GM13977 (cell line): ENCODE measurements at places on chromosomes 13 and 19.

- no peak for DNase-seq
Measured at GRCh38 chr13:40271931-40272775, 394.3 kb downstream of the FOXO1 start.

- DNase-seq = no peak
Measured at GRCh38 chr13:103130681-103131210, 64.5 kb upstream of the SLC10A2 start.

DNA sequence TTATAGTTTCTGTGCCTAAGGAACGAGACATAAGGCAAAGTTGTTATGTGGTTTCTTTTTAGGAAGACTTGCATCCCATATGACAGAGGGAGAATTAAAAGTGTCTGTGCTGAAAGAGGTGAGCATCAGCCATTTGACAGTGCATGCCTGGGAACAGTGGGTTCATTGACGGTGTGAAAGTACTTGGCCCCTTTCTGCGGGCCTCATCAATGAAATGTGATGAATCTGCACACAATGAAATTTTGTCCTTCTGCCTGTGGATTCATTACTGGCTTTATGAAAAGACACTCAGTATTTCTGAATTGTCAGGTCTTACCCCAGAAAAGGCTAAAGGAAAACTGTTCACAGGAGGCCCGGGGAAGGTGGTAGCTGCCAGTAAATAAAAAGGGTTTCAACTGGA is 295.8 kb downstream of the FOXO1 start:
- no peak for DNase-seq

DNA sequence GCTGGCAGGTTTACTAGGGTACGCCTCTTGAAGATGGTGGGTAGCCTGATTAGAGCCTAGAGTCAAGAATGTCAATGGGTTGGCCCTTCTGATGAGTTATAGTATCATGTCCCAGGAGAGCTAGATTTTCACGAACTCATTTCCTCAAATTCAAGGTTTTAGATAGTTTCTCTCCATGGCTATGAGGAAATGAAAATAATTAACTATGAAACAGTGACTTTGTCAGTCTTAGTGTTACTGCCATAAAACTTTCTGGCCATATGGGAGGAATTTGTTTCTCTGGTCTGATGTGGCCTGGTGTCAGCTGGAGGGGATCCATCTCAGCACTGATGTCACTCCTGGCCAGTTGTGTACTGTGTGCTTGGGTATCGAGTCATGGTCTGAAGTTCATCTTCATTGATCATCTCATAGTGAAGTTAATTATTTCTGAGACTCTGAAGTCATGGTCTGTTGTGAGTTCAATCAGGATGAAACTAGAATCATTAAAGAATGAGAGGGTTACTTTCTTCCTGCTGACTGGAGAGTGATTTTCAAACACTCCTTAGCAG is 49.4 kb upstream of the TNFSF11 start:
- no peak for DNase-seq

DNA sequence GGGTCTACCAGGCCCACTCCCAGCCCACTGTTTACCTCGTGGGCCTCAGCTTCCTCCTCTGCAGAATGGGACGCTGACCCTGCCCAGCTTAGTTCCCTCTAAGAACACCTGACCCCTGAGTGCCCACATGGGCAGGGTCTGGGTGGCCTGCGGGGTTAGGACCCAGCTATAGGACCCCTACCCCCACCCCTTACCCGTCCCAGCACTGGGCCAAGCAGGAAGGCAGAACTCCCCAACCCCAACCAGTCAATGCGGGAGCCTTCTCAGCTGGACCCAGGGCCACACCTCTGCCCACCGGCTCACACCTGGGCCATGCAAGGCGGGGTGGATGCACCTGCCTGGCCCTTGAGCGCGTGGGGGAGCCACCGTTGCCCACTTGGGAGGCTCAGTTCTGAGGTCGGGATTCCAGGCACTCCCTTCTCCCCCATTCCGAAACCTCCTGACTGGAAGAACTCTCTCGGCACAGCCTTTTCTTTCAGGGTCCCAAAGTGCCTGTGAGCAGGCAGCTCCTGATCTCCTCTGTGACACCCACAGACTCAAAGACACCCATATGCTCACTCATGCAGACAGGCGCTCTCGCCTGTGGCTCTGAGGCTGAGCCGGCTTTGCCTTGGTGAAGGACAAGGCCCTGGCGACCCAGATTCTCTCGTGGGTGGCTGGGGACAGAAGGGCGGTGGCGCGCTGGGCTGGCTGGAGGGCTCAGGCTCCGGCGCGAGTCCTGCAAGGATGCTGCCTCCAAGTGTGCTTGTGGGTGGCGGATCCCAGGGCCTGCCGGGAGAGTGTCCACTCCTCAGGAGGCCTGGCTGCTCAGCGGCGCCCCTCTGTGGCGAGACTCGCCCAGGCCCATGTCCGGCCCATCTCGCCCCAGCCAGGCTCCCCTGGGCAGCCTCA is 27.9 kb upstream of the PARP4 start:
- no peak for DNase-seq

GRCh38 chr19:46644720-46645119 is 8.7 kb upstream of the GNG8 start:
- DNase-seq = no peak

DNA sequence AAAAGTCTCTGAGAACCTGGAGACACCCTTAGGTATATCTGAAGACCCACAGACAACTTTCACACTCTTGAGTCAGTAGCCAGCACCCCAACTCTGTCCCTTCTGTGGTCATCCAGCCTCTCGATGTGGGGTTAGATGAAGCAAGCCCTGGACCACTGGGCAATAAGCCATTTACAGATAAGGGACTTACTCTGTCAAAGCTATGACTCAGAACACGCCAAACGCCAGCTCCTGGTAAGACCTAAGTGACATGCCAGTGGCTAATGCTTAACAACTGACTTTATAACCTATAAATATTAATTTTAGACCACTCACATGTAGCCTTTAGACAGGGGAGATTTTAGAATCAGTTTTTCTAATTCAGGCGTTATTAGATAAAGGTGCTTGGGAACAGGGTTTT is 85.7 kb downstream of the SHISA2 start:
- DNase-seq = no peak

GRCh38 chr19:54023191-54023590 is 31.8 kb downstream of the CACNG6 start:
- DNase-seq = no peak

- no peak for DNase-seq
Measured at GRCh38 chr13:89982407-89983095, 1364.9 kb upstream of the MIR17HG start.

DNA sequence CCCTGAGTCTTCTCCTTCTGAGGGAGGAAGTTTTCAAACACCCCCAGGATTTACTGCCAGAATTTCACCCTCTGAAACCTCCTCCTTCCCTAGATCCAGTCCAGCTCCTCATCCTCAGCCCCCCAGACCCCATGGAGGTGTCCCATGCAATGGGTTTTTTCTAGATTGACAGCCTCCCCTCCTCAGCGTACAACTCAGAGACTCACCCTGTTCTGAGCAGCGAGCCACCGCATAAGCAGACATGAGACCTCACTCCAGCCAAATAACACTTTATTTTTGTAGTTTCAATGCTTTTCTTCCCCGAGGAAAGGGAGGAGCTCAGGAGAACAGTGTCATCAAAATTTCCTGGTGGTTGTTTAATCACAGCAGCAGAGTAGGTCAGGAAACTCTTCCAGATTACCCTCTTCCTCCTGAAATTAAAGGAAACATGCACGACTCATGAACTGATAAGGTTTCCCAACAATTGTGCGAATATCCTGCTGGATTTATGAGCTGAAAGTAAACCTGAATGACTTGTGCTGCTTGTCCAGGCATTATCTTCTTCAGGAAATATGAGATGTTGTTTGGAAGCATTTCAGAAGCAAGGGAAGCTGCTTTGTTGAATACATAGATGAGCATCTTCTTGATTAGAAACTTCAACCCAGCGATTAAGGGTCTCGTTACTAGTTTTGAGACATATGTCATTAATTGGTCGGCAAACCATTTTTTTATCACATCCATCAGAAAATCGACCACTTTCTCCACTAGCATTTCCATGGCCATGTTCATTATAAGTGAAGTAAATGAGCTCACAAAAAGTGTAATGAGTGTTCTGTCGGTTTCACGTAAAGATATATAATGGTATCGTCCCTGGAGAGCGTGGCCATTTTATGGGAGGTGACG is 36.2 kb downstream of the ERICH4 start:
- no peak for DNase-seq

DNA sequence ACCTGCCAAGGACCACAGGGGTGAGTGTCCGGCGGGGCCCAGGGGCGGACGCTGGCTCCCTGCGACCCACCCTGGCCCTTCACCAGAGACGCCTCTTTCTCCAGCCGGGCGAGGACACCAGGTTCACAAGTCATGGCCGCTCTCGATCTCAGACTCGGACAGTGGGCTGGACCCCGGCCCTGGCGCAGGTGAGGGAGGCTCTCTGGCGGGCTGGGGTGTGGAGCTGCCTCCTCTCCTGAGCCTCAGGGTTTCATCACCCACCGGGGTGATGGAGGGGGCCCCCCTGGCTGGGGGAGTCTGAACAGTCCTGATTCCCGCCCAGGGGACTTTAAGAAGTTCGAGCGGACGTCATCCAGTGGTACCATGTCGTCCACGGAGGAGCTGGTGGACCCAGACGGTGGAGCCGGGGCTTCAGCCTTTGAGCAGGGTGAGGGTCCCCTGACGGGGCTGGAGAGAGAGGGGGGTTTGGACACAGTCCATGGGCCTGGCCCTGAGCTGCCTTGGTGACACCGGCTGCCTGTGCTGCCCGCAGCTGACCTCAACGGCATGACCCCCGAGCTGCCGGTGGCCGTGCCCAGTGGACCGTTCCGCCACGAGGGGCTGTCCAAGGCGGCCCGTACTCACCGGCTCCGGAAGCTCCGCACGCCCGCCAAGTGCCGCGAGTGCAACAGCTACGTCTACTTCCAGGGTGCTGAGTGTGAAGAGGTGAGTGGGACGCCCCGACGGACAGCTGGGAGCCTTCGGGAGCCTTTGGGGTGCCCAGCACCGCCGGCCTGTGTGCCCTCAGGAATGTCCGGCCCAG is 13.6 kb downstream of the ARHGAP45 start:
- no peak for DNase-seq
